Osteoblast (primary cell): ENCODE measurements at places on chromosomes 6 and 20.

GRCh38 chr20:13344671-13345070 lies 123.6 kb downstream of the ISM1 start:
- no peak for DNase-seq

DNA sequence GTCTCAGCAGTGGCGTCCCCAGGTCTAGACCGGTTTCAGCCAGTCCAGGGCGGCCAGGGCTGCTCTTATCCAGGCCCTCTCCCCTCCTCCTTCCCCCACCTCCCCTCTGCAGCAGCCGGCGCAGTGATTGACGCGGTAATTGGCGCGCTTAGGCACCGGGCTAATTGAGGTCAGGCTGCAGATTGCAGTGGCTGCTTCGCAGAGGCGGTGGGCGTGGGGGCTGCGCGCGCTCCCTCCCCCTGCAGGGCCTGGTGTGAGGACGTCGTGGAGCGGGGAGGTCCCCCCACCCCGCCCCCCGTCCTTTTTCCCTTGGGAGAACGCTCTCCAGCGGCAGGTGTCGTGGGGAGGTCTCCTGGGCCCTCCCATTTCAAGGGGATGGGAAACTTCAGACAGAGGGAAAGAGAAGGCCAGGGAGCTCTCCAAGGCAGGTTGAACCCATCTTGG lies 70.4 kb upstream of the BLCAP start:
- DNase-seq: no peak

- DNase-seq: no peak
Observed at GRCh38 chr20:17749978-17750721, 50.4 kb downstream of the BANF2 start.

DNA sequence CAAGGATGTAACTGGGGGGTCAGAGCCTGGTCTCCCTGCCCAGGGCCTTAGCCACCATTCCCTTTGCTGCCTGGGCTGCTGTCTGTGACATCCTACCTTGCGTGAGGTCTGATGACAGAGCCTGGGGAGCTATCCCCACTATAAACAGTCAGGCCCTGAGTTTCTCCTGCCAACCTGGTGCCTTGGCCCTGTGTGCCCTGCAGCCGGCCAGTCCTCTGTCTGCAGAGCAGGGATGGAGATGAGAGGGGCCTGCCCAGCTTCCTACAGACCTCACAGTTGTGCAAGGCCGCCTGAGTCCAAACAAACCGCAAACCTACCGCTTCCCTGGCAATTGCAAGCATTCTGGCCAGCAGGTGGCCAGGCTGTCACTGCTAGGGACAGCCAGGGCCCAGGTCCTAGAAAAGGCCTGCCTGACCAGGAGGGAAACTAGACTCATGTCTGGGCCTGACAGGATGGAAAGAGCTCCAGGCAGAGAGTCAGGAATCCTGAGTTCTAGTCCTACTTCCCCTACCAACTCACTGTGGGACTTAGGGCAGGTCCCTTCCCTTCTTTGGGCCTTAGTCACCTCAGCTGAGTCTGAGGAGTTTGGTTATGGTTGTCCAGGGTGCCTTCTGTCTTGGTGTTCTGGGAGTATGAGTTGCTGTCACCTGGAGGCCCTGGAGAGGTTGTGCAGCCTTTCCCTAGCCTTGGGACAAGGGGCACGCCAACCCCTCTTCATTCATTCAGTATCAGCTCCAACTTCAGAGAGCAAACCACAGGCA lies 86.2 kb downstream of the VEGFA start:
- DNase-seq: no peak

DNA sequence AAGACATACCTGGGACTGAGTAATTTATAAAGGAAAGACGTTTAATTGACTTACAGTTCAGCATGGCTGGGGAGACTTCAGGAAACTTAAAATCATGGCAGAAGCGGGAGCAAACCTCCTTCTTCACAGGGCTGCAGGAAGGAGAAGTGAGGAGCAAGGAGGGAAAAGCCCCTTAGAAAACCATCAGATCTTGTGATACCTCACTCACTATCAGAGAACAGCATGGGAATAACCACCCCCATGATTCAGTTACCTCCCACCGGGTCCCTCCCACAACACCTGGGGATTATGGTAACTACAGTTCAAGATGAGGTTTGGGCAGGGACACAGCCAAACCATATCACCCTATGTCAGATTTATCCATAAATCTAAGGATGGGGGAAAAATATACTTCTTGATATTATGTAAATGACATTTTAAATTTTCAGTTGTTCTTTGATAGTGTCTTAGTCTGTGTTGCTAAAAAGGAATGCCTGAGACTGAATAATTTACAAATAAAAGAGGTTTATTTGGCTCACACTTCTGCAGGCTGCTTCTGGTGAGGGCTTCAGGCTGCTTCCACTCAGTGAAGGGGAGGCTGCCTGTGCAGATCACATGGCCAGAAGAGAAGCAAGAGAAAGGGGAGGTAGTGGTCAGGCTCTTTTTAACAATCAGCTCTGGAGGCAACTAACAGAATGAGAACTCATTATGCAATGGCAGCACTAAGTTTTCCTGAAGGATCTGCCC lies 1.2 kb upstream of the MCM9 start:
- no peak for DNase-seq

- no peak for DNase-seq
Observed at GRCh38 chr20:40868551-40869217, 159.9 kb upstream of the TOP1 start.
